ENCODE measurements at places on chromosomes 11 and 22.

- DNase-seq, result no peak
Measured at GRCh38 chr22:17370766-17371432, 1.6 kb downstream of the CECR2 start.

GRCh38 chr11:4826425-4826824, 5.3 kb downstream of the OR51F2 start:
- DNase-seq, result no peak

- DNase-seq, result peak; percentile 28
Measured at GRCh38 chr11:6251120-6251733, 8.4 kb upstream of the CCKBR start.

DNA sequence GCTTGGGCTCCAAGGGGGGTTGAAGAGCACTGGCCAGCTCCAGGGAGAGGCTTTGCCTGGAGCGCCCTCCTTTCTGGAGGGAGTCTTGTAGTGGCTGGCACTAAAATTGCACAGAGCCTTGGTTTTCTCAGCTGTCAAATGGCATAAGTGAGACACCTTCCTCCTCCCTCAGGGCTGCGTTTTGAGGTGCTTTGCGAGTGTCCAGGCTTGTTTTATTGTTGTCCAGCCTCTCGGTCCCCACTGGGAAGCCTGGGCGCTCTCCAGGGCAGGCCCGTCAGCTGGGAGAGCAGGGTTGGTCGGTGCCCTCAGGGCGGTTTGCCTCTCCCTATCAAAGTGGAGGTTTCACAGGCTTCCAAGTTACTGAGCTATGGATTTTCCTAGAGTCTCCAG, 149.3 kb upstream of the B3GAT1 start:
- DNase-seq, result no peak

DNA sequence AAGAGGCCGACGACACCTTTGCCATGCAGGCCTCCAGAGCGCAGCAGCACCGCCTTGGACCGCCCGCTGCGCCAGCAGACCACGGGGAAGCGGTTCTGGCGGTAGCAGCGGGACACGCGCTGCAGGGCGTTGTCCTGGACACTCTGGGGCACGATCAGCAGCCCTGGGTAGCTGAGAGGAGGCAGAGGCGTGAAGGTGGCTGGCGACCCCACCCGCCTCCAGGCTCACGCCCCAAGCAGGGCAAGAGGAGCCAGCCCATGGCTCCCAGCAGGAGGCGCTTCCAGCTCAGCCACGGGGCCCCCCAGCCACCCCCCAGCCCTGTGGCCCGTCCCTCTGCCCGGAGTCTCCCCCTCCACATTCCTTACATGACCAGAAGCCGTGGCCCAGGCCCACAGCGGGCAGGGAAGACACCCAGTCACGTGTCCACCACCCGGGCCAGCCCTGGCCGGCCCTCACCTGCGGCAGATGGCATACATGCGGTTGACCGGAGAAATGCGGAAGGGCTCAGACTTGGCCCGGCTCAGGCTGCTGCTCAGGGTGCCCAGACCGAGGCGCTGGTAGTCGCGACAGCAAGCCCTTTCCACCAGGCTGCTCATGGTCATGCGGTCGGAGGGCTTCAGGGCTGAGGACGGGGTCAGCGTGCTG, 15.2 kb downstream of the SBF1 start:
- no peak for DNase-seq

- no peak for DNase-seq
Measured at GRCh38 chr11:76152741-76153570, 53.3 kb downstream of the WNT11 start.

DNA sequence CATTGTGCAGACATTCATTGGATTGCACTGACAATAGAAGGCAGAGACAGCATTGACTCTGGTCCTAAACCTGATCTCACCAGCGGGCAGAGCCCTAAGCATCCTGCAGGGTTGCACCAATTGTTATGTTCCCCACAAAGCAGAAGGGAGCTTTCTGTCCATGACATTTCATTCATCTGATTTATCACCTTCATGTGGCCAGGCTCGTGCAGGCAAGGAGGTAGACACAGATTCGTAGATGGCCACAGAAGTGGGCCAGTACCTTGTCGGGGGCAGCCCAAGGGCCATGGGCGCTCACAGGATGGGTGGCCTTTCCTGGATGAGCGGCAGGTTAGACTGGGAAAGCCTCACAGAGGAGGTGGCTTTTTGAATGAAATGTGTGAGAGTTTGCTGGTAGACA, 2.9 kb downstream of the TSKU start:
- DNase-seq, result no peak

DNA sequence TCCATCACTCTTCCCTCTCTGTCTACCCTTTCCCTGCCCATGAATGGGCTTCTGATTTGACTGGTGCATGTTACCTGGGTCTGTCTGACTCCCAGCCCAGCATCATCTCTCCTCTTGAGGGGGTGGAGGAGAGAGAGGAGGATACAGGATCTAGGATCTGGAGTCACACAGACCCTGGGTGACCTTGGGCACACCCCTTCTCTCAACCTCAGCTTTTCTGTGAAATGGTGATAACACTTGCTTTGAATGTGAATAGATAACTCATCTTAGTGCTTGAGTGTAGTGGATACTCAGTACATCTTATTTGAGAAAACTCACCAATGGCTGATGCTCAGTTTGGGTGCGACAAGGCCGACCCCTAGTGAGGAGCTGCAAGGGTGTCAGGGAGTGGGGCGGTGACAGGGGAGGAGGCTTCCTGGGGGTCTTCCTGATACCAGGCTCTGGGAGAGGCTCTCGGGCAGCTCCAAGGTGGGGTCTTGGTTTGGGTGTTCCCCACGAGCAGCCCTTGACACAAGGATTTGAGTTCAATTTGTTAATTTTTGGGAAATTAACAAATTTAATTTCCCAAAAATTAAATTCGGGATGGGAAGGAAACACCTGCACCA, 9.0 kb downstream of the INCENP start:
- no peak for DNase-seq

- DNase-seq, result no peak
Measured at GRCh38 chr11:114685097-114685496, 6.8 kb downstream of the NXPE2 start.

GRCh38 chr11:99066618-99067317, 46.0 kb downstream of the CNTN5 start:
- no peak for DNase-seq

GRCh38 chr22:35330258-35330861, 30.7 kb downstream of the TOM1 start:
- no peak for DNase-seq

GRCh38 chr22:35549328-35549727, 8.7 kb downstream of the RASD2 start:
- DNase-seq, result no peak

DNA sequence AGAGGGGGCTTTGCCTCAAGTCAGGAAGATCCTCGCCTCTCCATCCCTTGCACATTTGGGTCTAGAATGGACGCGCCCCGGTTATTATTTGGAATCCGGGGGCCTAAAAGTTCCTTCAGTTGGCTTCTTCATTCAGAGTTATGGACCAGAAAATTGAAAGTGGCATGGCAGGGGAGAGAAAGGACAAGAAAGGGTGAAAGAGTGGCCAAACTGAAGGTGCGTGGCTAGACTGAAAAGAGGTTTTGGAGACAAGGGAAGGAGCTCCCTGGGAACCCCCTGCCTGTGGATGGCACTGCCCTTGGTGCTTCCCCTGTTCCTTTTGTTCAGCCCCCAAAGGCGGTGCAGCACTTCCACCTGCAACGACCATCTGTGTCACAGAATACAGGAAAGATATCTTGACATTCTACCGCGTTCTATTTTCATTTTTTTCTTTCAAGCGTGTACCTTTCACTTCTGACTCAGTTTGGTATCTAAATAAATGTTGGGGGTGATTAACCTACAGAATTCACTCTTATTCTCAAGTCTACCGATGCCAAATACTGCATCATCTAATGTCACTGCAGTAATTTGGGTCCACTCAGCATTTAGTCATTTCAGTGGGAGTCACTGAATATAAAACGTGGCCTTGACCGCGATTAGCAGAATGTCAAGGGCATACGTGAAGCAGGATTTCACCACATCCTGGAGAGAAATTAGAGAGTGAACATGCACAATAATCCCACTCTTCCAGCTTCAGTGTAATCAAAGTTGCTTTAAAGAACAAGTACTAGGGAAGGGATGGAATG, 88.1 kb upstream of the ARHGAP32 start:
- DNase-seq, result no peak

DNA sequence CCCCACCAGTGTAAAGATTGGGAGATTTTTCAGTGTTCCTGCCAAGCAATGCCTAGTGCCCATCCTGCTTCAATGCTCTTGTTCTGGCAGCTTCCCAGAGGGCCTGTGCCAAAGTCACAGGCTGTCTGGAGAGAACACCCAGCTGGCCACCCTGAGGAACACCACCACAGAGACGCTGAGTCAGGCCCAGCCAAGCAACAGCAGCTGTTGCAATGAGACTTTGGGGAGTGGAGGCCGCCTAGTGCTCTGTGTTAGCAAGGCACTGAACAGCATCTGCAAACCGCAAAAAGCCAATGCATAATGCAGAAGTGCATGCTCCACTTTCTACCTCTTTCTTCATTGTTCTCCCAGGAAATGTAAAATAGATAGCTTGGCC, 168.1 kb downstream of the NXPE2 start:
- no peak for DNase-seq

GRCh38 chr11:92714111-92714510, 255.3 kb upstream of the MTNR1B start:
- no peak for DNase-seq

DNA sequence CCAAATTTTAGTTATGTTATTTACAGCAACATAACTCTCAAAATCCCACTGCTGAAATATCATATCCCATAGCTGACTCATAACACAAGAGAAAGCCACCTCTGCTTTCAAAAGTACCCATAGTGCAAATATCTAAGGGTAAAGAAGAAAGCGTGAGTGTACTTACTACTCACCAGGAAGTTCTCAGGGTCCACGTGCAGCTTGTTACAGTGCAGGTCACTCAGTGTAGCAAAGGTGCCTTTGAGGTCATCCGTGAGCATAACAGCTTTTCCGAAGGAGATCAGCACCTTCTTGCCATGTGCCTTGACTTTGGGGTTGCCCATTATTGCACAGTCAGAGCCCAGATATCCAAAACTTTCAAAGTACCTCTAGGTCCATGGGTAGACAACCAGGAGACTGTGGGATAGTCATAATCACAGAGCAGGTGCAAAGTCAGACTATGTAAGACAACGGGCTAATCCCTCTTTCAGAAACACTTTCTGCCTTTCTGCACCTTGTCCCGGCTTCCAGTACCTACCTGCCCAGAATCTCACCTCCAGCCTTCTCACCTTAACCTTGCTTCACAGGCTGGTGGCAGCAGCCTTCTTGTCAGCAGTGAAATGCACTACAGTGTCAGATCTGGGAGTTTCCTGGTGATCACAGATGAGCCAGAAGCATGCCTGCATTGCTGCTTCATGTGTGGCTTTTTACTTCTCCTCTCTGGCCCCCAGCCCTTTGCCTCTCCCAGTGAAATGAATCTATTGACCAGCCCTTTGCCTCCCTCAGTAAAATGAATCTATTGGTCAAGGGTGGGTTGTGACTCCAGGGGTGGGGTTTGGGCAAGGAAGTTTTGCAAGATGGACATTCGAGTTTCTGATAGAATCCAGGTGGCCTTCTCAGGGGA, 6.5 kb downstream of the HBG1 start:
- no peak for DNase-seq

DNA sequence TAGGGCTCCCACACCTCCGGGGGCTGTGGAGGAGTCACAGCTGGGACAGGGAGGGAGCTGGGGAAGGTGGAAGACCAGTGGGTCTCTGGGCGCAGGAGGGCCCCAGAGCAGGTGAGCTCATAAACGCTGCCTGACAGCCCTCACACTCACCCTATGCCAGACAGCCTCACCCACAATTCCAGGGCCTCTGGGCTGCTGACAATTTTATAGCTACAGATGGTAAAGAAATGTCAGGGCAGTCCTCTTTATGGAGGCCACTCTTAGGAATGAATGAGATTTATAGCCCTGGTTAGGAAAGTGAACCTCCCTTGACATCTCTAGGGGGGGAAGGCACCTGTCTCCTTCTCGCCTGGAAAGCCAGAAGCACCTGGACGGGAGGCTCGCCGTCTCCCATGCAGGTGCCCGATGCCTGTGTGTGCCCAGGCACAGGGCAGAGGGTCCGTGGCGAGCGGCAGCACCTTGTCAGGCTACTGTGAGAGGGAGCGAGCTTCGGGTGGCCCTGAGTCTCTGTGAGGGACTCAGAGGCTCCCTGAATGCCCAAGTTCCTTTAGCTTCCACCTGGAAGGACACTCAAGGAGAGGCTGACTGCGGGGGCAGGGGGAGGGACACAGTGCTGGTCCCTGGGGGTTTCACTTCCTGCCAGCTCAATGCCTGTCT, 39.9 kb downstream of the IGSF9B start:
- no peak for DNase-seq

DNA sequence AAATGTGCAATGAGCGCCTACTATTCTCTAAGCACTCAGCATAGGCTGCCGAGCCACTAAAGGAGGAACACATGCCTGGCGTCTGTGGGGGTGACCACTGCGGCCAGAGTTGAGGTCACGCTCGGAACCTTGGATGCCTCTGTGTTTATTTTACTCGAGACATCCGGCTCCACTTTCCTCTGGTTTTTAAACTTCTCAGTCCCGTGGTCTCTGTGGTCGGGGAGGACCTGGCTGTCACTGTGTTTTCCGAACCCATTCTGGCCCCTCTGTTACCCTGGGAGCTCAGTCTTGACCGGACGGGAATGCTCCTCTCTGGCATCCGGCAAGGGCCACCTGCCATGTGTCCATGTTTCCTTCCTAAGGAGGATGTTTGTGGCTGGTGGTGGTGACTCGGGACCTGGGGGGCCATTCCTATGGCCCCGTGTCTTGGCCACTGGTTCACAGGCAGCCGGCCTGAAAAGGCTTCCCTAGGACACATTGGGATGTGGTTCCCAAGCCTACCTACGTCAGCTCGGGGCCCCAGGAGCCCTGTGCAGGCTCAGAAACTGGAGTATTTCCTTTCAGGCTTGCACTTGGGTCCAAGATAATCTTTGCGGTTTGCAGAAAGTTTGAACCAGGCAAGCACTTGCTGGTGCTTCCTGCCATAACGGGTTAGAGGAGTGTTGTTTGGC, 46.7 kb upstream of the PARVG start:
- DNase-seq, result no peak

- DNase-seq, result no peak
Measured at GRCh38 chr11:113091481-113091780, 130.2 kb downstream of the NCAM1 start.

DNA sequence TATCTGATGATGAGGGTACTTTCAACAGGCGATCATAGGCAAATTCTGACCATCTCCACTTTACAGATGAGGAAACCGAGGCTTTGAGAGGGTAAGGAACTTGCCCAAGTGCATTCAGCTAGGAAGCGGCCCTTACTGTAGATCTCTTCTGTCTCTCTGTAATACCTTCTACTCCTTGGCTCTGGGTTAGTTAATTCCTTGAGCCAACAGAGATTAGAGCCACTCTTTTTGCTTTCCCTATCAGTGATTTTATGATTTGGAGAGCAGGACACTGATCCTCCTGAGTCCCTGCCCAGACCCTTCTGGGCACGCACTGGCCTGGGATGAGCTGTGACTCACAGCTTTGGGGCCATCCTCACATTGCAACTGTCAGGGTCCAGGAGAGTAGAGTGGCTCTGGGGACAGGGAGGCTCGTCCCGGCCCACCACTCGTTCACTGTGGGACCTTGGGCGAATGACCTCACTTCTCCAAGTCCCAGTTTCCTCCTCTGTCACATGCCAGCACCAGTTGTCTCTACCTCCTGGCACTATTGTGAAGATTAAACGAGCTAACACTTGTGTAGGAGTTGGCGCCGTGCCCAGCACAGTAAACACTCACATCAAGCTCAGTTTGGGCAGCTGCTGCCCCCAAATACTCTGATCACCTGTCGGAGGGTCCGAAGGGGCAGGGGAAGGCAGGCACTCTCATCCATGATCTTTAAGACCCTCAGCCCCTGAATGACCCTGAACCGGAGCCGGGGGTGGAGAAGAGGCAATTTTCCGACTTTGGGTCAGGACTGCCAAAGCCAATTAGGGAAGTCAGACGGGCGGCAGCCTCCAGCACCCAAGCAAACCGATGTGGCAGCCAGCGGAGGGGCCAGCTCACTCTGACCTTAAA, 235.0 kb downstream of the MIAT start:
- DNase-seq, result no peak
